ENCODE measurements at places on chromosomes 5 and 9.

GRCh38 chr5:135467051-135467625, 15.0 kb upstream of the TIFAB start:
- no peak for DNase-seq

DNA sequence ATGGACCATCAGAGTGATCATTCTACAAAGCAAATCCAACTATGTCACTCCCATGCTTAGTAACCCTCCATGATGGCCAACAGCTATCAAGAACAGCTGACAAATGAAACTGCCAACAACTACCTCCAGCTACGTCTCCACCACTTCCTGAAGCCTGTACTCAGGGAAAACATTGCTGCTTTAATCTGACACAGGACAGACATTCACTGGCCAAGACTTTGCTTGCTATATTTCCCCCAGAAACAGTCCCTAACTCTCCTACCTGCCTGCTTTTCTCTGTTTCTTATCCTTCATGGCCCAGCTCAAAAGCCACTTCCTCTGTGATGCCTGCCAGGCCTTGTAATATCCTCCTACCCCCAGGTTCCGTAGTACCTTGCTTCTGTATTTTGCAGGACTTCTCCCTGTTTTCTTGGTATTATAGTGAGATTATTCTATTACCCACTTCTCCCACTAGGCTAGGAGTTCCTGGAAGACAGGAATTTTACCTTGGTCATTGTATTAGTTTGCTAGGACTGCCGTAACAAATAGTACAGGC, 14.7 kb upstream of the RAB14 start:
- DNase-seq, result no peak

DNA sequence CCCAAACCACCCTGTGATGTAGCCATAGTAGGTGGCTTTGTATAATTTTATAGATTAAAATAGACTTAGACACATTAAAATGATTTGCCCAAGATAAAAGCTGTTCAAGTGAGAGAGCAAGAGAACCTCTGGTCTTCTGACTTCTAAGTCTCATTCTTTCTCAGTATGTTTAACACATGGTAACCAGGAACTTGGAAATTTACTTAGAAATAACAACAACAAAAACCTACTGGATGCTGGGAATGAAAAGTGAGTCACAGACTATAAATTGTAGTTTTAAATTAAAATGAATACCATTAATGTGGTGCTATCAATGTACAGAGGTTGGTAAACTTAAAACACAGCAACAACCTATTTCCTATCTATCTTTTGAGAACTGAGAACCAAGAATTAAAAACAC, 30.4 kb downstream of the HMGCR start:
- no peak for DNase-seq

DNA sequence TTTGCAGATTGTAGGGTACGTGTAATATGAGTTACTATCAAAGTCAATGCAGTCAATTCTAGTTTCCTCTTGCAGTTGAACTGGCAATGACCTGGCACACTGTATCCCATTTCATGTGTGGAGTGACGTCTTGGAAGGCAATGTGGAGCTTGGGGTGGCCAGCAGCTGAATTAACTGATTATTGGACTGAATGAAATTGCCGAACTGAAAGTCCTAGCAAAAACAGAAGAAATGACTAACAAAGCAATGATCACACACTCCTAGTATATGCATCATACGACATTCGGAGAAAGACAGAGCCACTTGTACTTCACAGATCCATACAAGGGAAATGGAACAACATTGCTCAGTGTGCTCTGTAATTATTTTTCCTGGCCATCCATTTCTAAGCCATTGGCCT, 259.1 kb upstream of the DAPK1 start:
- DNase-seq, result no peak

DNA sequence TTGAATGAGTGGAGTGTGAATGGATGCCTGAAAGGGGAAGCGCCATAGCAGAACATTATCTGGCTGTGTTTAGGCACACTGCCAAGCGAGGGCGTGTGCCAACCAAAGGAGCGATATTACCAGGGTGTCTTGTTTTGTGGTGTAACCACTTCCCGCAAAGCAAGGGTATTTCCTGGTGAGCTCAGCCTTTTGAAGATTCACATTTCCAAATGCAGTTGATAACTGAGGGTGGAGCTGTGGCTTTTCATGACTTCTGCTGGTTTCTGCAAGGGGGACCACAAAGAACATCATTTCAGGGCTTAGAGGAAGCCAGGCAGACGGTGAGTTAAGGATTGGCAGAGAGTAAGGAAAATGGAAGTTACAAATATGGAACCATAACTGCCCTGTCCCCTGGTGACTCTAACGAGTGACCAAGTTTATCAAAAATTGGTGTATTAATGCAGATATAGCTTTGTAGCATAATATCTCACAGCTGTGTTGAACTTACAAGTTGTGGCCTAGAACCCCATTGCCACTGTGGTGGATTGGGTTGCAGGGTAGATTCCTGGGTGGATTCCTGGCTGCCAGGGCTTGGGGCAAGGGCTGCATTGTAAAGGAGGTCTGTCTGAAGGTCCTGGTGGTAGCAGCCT, 71.4 kb downstream of the RALGPS1 start:
- DNase-seq, result peak; percentile 3

DNA sequence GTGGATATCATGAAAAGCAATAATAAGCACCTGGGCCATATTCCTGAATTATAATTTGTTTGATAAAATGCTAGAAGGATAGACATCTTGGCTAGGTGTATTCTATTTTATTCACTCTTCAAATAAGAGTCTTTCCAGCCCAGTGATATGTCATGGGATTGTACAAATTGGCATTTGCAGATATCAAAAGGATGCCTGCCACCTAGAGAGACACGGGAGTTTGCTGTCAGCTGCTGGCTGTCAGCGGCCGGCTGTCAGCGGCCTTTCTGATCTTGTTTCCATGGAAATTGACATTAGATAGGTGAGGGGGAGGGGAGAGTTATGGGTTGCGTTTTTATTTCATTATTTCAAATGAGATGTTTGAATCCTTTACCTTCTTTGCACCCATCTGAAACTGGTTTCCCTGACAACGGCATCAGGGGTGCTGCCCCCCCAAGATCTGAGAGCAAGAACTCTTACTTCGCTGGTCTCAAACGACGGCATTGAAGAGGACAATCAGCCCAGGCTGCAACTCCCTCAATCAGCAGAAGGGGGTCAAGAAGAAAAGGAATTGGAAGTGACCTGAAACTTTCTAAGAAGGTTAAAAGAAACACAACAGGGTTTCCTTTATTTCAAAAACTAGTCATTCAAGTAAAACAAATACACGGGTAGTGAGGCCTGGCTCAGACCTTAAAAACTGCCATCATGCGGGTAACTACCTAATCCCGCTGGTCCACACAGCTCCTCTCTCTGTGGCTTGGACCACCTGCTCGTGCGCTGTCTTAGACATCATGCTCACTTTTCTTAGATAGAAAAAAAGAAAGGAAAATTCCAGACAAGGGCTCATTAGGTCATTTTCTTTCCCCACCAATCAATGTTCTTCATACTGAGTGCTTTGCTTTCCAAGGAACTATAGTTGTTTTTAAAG, 115.7 kb downstream of the TLE1 start:
- no peak for DNase-seq

DNA sequence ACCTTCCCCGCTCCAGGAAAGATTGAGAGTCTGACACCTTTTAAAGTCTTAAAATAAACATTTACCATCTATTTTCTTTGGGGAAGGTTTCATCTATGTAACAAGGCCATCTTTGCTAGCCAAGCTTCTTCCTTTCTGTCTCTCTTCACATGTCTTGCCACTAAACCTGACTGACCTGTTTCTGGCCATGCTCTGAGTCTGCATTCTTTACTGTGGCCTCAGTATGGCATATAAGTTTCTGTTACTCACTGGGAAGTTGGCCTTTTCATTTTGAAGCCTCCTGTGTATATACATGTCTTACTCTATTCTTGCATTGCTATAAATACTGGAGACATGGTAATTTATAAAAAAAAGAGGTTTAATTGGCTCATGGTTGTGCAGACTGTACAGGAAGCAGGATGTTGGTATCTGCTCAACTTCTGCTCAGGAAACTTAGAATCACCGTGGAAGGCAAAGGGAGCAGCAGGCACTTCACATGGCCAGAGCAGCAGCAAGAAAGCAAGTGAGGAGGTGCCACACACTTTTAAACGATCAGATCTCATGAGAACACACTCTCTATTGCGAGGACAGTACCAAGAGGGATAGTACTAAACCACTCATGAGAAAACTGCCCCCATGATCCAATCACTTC, 48.1 kb downstream of the KCNV2 start:
- DNase-seq, result no peak

DNA sequence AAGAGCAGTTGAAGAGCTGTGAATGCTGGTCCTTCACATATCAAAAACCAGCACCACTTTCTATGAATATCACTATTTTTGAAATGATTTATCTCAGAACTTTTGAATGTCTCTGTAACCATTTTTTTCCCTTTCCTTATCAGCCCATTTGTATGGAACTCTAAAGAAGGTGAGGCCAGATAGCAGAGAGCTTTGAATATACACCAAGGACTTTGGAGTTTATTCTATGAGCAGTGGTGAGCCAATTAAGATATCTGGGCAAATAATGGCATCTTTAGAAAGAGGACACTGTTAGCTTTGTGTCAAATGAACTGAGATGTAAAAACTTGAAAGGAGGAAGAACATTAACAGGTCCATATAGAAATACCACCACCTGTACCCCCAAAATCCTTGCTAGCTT, 22.0 kb downstream of the KCTD16 start:
- no peak for DNase-seq

DNA sequence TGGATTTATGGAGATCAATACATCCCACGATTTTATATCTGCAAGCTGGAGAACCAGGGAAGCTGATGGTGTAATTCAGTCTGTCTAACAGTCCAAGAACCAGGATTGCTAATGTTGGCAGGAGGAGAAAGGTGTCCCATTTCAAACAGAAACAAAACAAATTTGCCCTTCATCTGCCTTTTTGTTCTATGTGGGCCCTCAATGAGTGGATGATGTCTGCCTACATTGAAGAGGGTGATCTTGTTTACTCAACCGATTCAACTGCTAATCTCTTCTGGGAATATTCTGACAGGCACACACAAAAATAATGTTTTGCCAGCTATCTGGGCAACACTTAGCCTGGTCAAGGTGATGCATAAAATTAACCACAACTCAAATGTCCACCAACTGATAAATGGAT, 65.1 kb upstream of the IL33 start:
- no peak for DNase-seq

DNA sequence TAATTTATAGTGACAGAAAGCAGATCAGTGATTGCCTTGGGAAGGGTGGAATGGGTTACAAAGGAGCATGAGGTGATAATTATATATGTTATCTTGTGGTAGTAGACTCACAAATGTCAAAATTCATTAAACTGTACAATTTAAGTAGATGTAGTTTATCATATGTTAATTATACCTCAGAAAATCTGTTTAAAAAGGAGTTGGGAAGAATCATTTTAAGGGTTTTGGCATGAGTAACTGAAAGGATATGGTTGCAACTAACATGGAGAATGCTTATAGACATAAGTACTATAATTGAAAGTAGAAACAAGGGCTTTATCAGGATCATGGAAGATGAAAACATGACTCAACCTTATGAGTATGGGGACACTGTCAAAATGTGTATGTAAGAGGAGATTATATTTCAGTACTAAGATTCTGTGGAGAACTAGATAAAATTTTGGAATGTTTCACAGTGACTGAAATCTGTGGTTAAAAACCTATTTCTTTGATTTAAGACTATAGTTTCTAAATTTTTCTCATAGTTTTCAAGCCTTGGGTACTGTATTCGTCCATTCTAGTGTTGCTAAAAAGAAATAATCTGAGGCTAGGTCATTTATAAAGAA, 73.3 kb downstream of the FCHO2 start:
- no peak for DNase-seq

DNA sequence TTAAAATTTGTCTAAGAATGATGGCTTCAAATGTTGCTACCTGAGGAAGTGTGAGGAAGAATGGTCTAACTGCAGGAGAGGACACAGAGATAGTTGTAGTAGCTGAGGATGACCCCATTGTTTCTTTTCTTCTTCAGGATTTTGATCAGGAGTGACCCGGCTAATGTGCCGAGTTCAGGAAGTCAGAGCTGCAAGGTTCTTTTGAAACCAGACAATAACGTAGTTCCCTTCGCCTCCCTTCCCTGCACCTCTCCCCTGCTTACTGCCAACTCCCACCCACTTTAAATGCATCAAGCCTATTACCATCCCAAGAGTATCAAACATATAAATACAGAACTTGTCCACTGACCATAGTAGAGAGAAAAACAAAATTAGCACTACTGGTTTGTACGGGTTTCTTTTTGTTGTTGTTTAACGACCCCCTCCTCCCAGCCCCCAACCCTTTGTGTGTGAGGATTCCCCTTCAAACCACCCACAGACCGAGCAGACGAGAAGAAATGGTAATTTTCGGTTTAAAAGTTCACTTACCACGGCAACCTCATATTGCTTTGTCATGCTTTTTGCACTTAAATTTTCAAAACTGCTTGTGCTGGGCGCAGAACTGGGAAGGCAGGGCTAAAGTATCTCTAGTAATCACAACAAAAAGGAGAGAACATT, 23.5 kb upstream of the ELAVL2 start:
- DNase-seq, result no peak

- peak; percentile 74 for DNase-seq
Measured at GRCh38 chr5:163379298-163380155, 57.9 kb upstream of the CCNG1 start.

GRCh38 chr9:115845648-115846312, 307.8 kb upstream of the PAPPA start:
- no peak for DNase-seq

GRCh38 chr5:125372694-125373631, 626.5 kb upstream of the ZNF608 start:
- DNase-seq, result peak; percentile 29

DNA sequence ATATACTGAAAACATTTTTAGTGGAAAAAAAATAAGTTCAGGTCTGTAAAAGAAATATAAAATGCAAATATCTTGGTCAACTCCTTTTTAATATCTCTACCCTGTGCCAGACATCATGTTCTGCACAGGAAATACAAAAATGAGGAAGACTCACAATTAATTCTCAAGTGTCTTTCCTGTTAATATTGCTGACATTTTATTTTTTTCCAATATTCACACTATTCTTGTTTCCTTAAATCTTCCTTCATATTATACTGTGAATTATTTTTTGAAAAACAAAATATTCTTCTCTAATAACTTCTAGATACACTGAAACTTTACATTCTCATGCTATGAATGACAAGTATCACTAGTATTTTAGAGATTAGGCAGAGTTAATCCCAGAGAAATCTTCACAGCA, 334.7 kb upstream of the FTMT start:
- no peak for DNase-seq

DNA sequence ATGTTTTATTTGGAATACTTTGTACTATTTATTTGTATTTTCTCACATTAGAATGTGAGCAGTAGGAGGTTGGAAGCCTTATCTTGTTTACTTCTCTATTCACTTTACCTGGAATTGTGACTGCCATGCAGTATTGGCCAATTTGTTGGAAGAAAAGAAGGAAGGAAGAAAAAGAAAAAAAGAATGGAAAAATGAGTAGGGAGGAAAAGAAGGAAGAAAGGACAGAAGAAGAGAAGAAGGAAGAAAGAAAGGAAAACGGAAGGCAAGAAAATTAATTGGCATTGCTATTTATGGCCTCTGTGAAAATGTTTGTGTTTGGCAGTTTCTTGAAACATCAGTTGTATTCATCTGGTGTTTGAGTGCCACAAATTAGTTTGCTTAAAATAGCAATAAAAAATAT, 575.2 kb upstream of the ZNF608 start:
- DNase-seq, result no peak

- DNase-seq, result no peak
Measured at GRCh38 chr5:902129-902916, 9.6 kb downstream of the TRIP13 start.
